ENCODE measurements at places on chromosomes 5 and 9.
A peak's percentile ranks its signal among the peaks of the same experiment; 100 is the strongest.

DNA sequence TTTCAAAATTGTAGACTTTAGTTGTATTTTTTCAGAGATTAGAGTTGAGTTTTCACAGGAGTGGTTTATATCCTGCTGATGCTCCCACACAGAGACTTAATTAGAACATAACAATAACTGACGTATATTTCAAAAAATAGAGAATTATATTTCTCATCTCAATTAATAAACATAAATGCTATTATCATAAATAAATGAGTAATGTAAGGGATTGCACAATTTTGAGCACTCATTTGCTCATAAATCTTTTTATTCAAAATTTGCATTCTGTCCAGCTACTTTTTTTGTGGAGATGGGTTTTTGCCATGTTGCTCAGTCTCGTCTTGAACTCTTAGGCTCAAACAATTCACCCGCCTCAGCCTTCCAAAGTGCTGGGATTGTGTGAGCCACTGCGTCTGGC lies 515.7 kb upstream of the RORB start:
- DNase-seq, result no peak

- DNase-seq, result peak; percentile 8
Measured at GRCh38 chr9:104682642-104683041, 11.7 kb upstream of the OR13D1 start.

DNA sequence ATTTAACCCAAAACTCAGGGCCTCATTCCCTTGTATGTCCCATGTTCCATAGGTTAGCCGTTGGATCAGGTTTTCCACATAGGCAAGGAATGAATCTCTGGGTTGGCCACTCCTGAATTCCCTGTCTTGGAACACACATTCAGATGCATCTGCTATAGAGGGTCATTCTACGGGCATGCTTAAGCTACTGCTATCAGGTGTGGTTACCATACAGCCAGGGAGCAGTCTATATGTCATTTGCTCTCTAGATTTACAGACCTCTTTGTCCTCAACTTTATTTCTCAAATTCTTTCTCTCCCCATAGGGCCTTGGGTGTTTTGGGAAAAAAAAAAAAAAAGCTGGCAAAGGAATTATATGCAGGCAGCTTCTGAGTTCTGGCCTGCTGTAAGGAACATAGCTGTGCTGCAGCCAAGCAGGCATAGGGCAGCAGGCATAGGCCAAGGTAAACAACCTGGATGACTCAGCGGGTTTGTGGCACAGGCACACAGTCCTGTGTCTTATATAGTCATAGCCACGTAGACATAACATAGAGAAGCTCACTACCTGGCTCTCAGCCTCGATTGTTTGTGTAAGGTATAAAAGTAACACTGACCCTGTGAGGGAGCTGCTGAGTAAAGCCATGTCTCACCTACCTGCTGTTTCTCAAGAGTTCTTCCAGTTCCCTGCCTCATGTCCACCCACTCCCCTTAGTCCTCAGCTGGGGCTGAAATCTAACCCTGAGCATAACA lies 141.5 kb downstream of the OSTF1 start:
- no peak for DNase-seq

DNA sequence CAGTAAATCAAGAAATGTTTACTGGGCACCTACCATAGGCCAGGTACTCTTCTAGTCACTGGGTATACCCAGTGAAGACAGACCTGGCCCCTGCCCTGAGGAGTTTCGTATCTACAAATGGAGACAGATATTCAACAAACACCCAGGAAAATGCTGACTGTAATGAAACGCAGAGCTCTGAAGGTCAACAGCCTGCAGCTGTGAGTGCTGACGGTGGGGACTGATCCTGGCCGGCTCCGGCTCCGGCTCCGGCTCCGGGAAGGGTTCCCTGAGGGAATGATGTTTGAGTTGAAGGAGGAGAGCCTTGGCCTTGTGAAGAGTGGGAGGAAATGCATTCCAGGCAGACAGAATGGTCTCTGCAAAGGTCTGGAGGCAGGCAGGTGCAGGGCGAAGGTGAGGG lies 23.1 kb downstream of the FGFR4 start:
- no peak for DNase-seq

DNA sequence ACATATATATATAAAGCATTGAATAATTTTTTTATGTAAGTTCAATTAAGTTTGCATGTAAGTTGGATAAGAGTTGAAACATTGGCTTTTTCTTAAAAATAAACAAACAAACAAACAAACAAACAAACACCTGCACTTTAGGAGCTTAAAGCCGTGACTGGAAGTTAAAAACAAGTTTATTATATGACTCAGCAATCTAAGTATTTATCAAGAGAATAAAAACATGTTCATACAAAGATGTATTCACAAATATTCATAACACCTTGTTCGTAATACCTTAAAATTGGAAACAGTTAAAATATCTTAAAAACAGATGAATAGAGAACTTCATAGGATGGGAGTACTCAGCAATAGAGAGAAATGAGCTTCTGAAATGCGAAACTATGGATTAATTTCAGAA lies 61.5 kb upstream of the ANXA1 start:
- no peak for DNase-seq

Data from NCI-H446 treated with DMSO at 0.1 percent for 48 hours (cell line).